ENCODE measurements at places on chromosomes 11 and 22.

GRCh38 chr11:86790195-86790725, 10.1 kb upstream of the PRSS23 start:
- DNase-seq = no peak

- no peak for DNase-seq
Measured at GRCh38 chr11:117979481-117980211, 6.5 kb upstream of the IL10RA start.

DNA sequence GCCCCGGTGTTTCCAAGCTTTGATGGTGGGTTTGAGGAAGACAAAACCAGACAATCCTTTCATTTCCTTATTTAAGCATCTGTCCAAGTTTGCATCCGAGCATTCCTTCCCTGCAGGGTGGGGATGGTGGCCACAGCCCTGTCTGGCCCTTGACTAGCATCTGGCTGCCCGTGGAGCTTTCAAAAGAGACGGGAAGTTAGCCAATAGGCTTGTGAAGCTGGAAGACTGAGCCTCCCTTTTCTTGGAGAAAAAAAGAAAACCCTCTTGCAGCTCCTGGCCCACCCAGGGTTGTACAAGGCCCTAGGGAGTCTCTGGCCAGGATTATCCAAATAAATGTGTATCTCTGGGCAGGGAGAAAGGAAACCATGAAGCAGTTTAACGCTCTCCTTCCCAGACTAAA, 60.6 kb downstream of the MICAL2 start:
- DNase-seq = peak; percentile 69

DNA sequence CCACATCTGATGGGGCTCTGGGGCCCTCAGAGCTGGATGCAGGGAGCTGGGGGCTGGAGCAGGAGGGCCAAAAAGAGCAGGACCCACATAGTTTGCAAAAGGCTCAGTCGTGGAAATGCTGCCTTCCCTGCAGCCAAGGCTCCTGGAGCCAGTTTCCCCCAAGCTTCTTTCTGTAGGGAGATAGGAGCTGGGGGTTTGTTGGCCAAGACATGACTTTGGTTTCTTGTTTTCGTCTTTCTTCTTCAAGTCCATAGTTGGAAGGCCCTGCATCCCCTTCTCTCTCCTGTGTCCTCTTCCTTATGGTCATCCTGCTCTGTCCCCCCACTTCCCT, 36.3 kb downstream of the IGF2 start:
- DNase-seq = no peak
